ENCODE measurements at places on chromosomes 3 and 15.

DNA sequence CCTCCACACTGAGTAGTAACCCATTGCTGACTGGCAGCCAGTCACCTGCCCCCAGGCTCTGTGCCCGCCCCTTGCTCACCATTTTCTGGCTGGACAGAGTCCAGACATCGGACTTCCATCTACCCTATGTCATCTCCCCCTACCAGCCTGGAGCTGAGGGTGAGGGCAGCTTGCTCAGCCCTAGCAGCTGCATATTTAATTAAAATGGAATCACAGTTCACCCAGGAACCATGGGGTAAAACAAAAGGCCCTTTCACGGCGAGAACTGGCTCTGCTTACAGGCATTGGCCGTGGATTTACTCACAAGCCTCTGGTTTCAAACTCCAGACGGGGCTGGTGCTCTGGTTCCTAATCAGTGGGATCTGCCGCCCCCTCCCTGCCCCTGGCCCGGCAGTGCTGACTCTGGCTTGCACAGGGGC lies 94.9 kb upstream of the ATP2B2 start:
- no peak for DNase-seq

DNA sequence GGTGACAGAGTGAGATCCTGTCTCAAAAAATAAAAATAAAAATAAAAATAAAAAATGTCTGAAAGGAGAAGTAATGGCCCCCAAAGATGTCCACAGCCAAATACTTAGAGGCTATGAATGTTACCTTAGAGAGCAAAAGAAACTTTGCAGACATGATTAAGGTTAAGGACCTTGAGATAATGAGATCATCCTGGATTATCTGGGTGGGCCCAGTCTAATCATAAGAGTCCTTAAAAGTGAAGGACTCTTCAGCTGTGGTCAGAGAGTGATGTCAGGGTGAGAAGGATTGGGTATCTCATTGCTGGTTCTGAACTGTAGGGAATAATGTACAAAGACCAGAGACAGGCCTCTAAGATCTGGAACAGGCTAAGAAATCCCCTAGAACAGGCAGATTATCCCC lies 84.9 kb upstream of the POU1F1 start:
- no peak for DNase-seq

DNA sequence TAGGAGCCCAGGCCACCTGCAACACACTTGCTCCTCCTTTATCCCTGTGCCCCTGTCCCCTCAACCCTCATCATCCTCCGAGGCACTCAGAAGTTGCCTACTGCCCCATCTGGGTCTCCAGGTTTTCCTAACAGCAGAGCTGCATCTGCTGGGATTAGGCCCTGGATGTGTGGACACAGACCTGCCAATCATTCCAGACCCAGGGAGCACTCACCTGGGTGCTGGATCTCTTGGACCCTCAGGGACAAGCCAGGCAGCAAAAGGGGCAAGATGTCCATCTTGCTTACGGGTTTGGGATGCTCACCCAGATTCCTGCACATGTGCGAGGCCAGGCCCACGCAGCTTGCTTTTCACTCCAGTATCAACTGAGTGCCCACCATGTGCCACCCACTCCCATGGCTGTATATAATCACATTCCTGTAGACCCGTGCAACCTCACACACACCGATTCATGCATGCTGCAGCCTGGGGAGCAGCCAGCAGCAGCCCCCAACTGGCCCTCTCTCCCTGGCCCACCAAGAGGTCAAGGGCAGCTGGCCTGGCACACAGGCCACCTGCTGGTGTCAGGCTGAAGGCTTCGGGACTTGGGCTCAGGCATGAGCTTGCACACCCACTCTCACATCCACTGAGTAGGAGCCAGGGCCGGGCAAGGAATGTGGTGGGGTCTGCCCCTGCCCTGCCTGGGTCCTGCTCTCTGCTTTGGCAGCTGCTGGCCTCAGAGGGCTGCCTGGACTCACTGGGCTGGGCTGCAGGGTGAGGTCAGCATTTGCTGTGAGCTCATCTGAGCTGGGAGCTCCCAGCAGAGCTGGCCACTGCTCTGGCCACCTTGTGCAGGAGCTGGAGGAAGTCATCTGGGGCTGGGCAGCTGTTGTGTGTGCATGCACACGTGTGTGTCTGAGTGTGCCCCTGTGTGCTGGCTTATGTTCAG lies 14.9 kb downstream of the PRKCD start:
- no peak for DNase-seq

- no peak for DNase-seq
Measured at GRCh38 chr3:111585217-111585616, 9.9 kb downstream of the ZBED2 start.

DNA sequence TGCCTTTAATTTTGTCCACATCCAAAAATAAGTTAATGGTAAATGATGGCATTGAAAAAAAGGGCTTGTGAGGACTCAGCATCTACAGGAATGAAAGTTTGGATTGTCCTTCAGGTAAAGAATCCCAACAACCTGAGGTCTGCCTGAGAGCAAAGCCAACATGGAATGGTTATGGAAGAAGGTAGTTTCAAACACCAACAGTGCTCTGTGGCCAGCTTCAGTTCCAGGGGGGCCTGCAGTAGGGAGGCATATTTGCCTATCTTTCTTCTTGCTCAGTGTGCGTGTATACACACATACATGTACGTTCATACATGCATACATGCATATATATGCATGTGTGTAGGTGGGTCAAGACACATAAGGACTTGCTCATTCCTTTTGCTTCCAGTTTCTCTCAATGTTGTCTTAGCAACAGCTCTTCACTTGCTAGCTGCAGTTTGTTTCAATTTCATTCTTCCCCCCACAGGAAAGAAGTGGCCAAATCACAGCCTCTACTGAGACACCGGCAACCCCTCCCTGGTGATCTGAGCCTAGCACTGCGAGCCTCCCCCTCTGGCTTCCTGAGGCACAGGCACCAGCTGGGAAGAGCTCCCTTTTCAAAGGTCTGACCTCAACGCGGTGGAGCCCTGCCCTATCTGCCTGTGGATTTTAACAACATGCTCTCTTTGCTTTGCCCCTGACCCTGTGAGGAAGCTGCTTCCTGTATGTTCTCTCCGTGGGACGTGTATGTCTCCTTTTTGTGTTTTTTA lies 146.2 kb downstream of the KLF13 start:
- DNase-seq = peak; percentile 64

DNA sequence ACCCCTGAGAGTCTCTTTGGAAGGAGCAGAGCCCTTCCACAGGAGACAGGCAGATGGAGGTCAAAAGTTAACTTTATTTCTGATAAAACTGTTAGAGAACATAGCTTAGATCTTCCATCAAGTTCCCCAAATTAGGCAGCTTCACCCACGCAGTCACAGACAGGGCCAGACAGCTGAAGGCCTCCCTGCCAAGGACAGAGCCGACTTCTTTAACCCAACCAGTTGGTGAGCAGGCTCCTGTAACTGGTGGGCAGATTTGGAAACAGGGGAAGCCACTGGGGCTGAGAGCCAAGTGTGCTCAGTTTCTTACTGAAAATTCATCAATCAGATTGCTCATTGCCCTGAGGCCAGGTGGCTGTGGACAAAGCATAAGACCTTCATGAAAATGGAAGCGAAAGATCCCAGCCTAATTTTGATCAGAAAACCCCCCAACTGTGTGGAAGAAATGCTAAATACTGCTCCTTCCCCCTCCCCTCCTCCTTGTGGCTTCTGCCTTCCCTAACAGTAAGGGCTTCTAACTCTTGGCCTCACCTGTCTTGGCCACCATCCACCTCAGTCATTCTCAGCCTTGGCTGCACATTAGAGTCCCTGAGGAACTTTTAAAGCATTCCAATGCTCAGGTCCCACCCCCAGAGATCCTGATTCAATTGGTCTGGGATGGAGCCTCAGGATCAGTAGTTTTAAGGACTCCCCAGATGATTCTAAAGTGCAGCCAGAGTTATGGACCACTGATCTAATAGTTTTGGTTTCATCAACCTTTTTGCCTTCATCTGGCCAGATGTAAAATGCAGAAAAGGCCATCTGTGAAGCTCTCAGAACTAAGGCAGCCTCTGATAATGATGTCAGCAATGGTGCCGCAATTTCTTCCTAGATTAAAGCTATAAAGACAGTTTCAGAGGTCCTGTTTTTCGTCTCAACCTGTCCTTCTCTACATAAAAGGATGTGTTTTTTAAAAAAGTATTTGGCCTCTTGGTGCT lies 11.5 kb downstream of the CLRN1 start:
- no peak for DNase-seq

- no peak for DNase-seq
Measured at GRCh38 chr15:93362203-93362602, 273.2 kb upstream of the RGMA start.
